ENCODE measurements at places on chromosomes 1 and 21. TPM values are rescaled to one million over a fixed set of nuclear protein-coding genes. Genes with fewer than 3 reads are reported as not detected.

DNA sequence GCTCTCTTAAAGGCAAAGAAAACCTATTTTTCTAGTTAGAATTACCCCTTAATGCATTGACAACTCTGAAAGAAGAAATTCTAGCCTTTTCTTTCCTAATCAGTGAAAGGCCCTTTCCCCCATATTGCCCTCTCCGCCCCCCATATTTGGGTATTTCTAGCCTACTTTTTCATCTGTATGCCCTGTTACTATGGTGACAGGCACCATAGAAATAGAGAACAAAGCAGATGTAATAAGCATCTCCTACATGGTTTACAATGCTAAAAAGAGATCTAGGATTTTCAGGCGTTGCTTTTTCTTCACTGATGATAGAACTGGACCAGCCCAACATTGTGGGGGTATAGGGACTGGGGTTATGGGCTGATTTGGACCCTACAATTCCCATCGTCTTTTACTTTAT lies 14.5 kb downstream of the LRRC8B start:
- no peaks in the 10 kb centered on the region for H3K36me3 ChIP-seq
- DNase-seq = no peak

- no peak overlapping the region for H3K4me3 ChIP-seq
- peaks cover 10% of the 10 kb centered on the region for H3K4me1 ChIP-seq
- no peaks in the 10 kb centered on the region for H3K36me3 ChIP-seq
- H3K27me3 ChIP-seq = no peaks in the 10 kb centered on the region
These were observed 55.1 kb upstream of the EFHD2 start for GRCh38 chr1:15354580-15354965.

DNA sequence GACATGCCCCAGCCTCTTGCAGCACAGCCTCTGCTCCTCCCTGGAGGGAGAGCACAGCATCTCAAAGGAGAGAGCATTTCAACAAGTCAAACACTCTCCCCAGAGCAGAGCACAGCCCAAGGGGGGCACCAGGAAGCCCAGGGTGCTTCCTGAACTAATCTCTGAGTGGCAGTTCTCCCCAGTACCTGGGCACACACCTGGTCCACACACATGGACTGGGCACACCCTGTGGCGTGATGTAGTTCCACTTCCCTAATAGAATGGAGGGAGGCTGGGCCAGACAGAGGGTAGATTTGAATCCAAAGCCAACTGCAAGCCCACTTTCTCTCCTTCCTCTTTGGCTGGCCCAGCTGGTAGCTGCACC lies 55.5 kb downstream of the CD46 start:
- peaks cover 86% of the 10 kb centered on the region for H3K36me3 ChIP-seq
- H3K27me3 ChIP-seq = no peaks in the 10 kb centered on the region
- no peak for DNase-seq
- no peak overlapping the region for H3K4me3 ChIP-seq

- DNase-seq = no peak
- H3K4me3 ChIP-seq = no peak within 1 kb of the TSS
- H3K27ac ChIP-seq = no peak within 1 kb of the TSS
These were observed at the start of gene CLDN14 for GRCh38 chr21:36479415-36480402. TSS of gene CLDN14 (minus strand) at chr21:36480122. CDS start at chr21:36461695, 18,427 bp downstream.

DNA sequence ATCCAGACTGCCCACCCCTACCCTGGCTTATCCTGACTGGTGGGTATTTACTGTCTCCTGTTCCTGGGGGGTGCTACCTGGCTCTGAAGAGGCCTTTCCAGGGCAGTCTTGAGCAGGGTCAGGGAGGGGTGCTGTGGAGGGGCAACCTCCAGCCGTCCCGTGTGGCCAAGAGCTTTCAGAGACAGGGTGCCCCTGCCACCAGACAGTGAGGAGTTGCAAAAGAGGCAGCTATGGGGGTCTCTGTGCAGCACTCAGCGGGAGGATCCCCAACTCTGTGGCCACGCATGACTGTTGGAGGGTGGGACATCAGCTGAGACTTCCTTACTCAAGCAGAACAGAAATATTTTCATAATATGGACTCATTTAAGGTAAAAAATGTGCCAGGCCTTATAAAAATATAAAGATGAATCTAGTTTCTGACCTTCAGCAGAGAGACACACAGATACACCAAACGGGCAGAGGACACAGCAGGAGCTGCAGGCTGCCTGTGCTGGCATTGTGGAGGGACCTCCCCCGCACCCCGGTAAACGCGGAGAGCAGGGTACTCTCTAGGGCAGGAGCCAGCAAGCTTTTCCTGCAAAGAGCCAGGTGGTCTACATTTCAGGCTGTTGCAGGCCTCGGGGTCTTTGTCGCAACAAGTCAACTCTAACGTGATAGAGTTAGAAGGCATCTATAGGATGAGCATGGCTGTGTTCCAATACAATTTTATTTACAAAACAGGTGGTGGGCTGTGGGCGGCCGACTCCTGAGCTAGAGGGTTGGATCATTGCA lies 252.6 kb downstream of the RHOU start:
- peaks cover 19% of the 10 kb centered on the region for H3K4me1 ChIP-seq
- H3K4me3 ChIP-seq = no peak overlapping the region
- no peaks in the 10 kb centered on the region for H3K27me3 ChIP-seq
- no peak for DNase-seq
- H3K36me3 ChIP-seq = no peaks in the 10 kb centered on the region

DNA sequence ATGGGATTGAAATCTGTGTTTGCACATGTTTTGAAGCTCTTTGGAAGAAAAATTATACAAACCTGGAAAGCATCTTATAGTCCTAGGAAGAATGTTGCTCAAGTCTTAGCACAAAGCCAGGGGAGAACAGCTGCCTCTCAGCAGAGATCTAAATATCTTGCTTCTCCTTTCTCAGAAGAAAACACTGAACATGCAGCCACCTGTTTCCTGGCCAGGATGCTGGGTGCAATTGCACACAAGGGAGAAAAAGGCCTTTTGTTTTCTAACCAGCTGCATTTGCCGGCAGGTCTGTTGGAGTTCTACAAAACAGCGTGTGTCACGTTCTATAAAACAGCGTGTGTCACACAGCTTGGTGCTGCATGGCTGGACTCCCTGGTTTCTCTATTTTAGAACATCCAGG lies 259.6 kb upstream of the PLD5 start:
- H3K36me3 ChIP-seq = no peaks in the 10 kb centered on the region
- H3K27me3 ChIP-seq = no peaks in the 10 kb centered on the region
- H3K4me1 ChIP-seq = no peaks in the 10 kb centered on the region

- no peaks in the 10 kb centered on the region for H3K4me1 ChIP-seq
- H3K4me3 ChIP-seq = no peak overlapping the region
- H3K36me3 ChIP-seq = no peaks in the 10 kb centered on the region
- H3K27ac ChIP-seq = no peak overlapping the region
- DNase-seq = no peak
- H3K27me3 ChIP-seq = no peaks in the 10 kb centered on the region
These were observed 100.9 kb downstream of the RUNX1 start for GRCh38 chr21:34948157-34948556.

- DNase-seq = no peak
- no peaks in the 10 kb centered on the region for H3K27me3 ChIP-seq
- no peaks in the 10 kb centered on the region for H3K4me1 ChIP-seq
These were observed 328.2 kb downstream of the RWDD3 start for GRCh38 chr1:95562230-95562629.

GRCh38 chr1:53196017-53196484 lies 573 bp upstream of the CPT2 start:
- H3K36me3 ChIP-seq = peaks cover 5% of the 10 kb centered on the region
- peak; percentile 45 for DNase-seq
- no peaks in the 10 kb centered on the region for H3K27me3 ChIP-seq
- peak overlapping the region; percentile 100 for H3K4me3 ChIP-seq
- peaks cover 47% of the 10 kb centered on the region for H3K4me1 ChIP-seq

- no peaks in the 10 kb centered on the region for H3K36me3 ChIP-seq
- DNase-seq = no peak
- H3K4me3 ChIP-seq = no peak overlapping the region
- no peaks in the 10 kb centered on the region for H3K4me1 ChIP-seq
- no peak overlapping the region for H3K27ac ChIP-seq
These were observed 138.3 kb upstream of the KAZN start for GRCh38 chr1:14460173-14460572.

GRCh38 chr1:32398401-32398800 lies 4.2 kb upstream of the BSDC1 start:
- H3K36me3 ChIP-seq = no peaks in the 10 kb centered on the region
- no peaks in the 10 kb centered on the region for H3K27me3 ChIP-seq
- H3K4me3 ChIP-seq = no peak overlapping the region
- peak; percentile 7 for DNase-seq

DNA sequence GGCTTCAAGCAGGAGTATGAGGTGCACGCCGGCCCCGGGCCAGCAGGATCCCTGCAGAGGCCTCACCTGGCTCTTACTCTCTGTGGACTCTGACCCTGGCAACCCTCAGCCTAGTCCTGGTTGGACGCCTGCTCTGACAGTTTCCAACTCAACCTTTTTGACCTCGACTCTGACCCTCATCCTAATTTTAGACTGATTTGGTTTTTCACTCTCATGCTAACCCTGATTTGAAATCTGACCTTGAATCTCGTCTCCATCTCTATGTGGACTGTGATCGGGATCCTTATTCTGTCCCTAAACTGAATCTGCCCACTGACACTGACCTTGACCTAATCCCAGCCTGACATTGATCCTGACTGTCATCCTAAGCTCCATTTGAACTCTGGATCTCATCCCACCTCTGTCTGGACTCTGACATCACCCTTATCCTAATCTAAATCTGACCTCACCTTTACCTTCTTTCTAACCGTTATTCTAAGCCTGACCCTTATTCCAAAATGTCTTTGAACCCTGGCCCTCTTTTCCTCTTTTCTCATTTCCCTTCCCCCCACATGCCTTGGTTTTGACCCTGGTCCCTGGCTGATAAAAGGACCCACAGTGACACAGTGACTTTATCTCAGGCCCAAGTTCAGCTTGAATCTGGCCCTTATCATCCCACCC lies 67.8 kb downstream of the PTPRU start:
- H3K4me3 ChIP-seq = no peak overlapping the region
- H3K36me3 ChIP-seq = peaks cover 11% of the 10 kb centered on the region
- H3K27ac ChIP-seq = no peak overlapping the region
- H3K4me1 ChIP-seq = no peaks in the 10 kb centered on the region
- H3K27me3 ChIP-seq = no peaks in the 10 kb centered on the region

DNA sequence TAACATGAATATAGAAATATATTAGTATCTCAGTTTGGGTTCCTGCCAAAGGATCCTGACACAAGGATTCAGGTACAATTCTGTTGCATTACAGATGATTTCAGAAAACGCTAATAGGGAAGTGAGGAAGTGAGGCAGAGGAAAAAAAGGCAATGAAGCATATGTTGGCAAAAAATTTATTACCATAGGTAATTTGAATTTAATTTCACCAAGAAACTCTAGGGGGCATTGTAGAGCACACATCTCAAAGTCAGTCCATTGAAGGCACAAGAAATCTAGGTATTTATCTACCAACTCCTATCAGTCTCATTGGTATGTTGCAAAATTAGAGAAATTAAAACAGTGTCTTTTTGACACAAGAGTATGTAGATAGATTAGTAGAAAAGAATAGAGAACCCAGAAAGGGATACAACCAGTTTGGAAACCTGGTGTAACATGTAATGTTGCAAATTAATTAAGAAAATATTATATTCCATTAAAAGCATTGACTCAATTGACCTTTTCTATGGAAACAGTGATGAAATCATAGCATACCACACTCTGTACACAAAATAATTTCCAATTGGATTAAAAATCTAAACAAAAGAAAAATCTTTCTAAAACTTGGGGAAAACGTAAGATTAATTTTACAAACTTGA lies 104.9 kb upstream of the SNX7 start:
- DNase-seq = no peak
- no peaks in the 10 kb centered on the region for H3K36me3 ChIP-seq
- H3K27ac ChIP-seq = no peak overlapping the region
- no peaks in the 10 kb centered on the region for H3K27me3 ChIP-seq
- no peak overlapping the region for H3K4me3 ChIP-seq

DNA sequence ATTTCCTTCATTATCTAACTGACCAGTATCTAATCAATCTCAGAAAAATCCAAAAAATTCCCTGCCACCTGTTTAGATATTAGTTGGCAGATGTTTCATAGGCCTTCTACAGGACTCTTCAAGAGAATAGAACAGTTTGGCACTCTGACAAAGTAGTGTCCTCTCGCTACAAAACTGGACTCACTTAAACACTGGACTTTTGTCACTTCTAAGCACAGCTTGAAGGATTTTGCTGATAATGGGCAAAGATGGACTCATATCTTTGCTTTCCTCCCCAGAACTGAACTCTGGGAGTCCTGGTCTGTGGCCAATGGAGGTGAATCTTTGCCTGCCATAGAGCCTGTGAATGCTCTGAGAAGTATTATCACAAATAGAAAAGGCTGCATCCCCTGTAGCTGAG lies 58.2 kb upstream of the ZNF326 start:
- H3K36me3 ChIP-seq = peaks cover 20% of the 10 kb centered on the region
- H3K4me1 ChIP-seq = no peaks in the 10 kb centered on the region
- DNase-seq = no peak
- no peak overlapping the region for H3K27ac ChIP-seq
- no peaks in the 10 kb centered on the region for H3K27me3 ChIP-seq
- no peak overlapping the region for H3K4me3 ChIP-seq

DNA sequence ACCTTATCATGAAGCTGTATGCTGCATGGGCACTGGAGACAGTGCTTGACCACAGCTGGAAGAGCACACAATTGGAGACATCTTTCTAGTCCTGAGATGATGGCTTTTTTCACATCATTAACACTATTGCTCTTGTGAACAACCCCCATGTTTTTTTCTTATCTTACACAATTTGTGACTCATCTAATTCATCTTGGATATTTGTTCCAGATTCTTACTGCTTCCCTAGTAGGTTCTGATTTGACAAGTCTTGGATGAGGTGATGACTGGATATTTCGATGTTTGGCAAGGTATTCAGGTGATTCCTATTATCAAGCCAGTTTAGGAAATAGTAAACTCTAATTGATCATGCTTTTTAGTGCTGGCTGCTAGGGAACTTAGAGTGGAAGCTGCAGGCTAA lies 23.7 kb downstream of the HLX start:
- no peaks in the 10 kb centered on the region for H3K36me3 ChIP-seq
- no peak overlapping the region for H3K4me3 ChIP-seq
- no peak for DNase-seq

DNA sequence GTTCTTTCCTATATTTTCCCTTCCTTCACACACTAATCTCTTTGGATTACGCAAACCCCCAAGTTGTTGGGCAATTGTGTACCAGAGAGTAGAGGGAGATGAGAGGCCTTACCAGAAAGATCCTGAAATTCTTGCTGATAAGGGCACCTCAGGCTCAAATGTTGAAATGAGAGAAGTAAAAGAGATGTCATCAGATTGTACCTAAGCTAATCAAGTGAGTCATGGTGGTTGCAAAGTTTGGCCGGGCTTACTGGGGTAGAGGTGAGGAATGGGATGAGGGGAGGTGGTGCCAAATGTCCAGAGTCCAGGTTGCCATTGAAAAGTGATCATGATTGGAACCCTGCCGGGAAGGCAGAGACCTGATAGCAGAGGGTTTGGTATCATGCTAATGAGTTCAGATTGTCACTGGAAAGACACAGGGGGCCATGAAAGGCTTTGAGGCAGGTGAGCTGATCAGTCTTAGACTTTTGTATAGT lies 43.1 kb downstream of the OPTC start:
- no peaks in the 10 kb centered on the region for H3K36me3 ChIP-seq
- no peak overlapping the region for H3K4me3 ChIP-seq
- peak overlapping the region; percentile 10 for H3K27ac ChIP-seq
- DNase-seq = no peak
- no peaks in the 10 kb centered on the region for H3K27me3 ChIP-seq
- peaks cover 13% of the 10 kb centered on the region for H3K4me1 ChIP-seq

Gene SH2D5
- total RNA-seq = 1.2 TPM

Gene RUNX3
- total RNA-seq = 7.9 TPM

Gene CCDC28B
- 2.3 TPM for total RNA-seq

Gene ZNF687
- total RNA-seq = 31.0 TPM

Gene PLPP3
- total RNA-seq = 46.5 TPM

Gene KCNJ6
- total RNA-seq = not detected

Gene SLC1A7
- not detected for total RNA-seq

Gene ZNF684
- total RNA-seq = 1.7 TPM

Gene PTPRU
- 46.7 TPM for total RNA-seq

Gene DEPDC1
- 0.72 TPM for total RNA-seq

Gene INSRR
- not detected for total RNA-seq

Gene EPHA8
- total RNA-seq = not detected

Gene LAPTM5
- 13.7 TPM for total RNA-seq

Gene S100A3
- 342 TPM for total RNA-seq

Gene MTARC1
- 12.7 TPM for total RNA-seq
